Left ventricle myocardium inferior (tissue), 1 donor: ENCODE measurements at places on chromosomes 2 and 18. TPM values are rescaled to one million over a fixed set of nuclear protein-coding genes. Genes with fewer than 3 reads are reported as not detected.

- no peak for DNase-seq
- peaks cover 20% of the 10 kb centered on the region for H3K27me3 ChIP-seq
- H3K4me3 ChIP-seq = no peak overlapping the region
- no peaks in the 10 kb centered on the region for H3K4me1 ChIP-seq
- H3K27ac ChIP-seq = no peak overlapping the region
- H3K36me3 ChIP-seq = no peaks in the 10 kb centered on the region
Measured at GRCh38 chr2:238714038-238714528, 133.8 kb upstream of the TWIST2 start.

PRR30 gene
- total RNA-seq = not detected

LHCGR gene
- total RNA-seq = 0.16 TPM

OR6B2 gene
- not detected for total RNA-seq

ECEL1 gene
- total RNA-seq = not detected

GRCh38 chr2:181308766-181309515, 148.2 kb upstream of the ITGA4 start:
- peaks cover 26% of the 10 kb centered on the region for H3K4me1 ChIP-seq
- no peak overlapping the region for H3K27ac ChIP-seq
- DNase-seq = no peak
- H3K4me3 ChIP-seq = peak overlapping the region; percentile 7
- H3K27me3 ChIP-seq = no peaks in the 10 kb centered on the region

ALMS1 gene
- total RNA-seq = 7.7 TPM

DNA sequence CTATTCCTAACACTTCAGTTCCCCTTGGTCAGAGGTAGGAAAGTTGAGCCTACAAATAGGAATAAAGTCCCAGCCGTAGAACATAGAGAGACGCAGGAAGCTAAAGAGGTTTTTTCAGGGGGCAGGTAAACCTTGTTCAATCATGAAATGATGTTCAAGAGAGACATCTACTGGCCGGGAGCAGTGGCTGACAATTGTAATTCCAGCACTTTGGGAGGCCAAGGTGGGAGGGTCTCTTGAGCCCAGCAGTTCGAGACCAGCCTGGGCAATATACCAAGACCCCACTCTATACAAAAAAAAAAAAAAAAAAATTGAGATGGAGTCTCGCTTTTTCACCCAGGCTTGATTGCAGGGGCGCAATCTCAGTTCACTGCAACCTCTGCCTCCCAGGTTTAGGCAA, 66.7 kb upstream of the DNAJC10 start:
- no peaks in the 10 kb centered on the region for H3K36me3 ChIP-seq
- DNase-seq = no peak
- H3K4me1 ChIP-seq = peaks cover 12% of the 10 kb centered on the region
- H3K4me3 ChIP-seq = no peak overlapping the region

DNA sequence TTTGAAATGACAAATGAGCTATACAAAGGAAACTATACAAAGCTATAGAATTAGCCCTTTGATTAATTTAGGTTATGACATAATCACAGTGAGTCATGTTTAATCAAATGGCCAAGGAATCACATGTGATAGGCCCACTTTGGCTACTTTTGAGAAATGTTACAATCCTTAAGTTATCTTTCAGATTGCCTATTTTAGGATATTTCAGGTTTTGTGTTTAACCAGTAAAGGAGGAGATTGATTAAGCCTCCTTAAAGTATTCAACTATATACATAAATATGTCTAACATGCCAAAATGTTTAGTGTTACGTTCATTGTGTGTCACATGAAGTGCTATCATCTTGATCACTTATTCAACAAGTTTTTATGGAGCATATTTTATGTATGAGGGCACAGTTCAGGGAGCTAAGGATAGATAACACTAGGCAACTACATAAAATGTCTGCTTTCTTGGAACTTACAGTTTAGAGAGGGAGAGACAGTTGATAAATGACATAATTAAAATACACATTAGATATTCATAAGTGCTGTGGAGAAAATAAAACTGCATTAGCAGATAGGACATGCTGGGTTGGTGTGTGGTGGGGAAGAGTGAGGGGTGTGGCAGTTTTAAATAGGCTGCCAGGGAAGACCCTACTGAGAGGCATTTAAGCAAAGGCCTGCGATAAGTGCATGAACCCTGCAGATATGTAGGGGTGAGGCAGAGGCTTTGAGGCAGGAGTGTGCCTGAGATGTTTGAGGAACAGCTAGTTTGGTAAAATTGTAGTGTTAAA, 77.2 kb downstream of the LTBP1 start:
- peaks cover 37% of the 10 kb centered on the region for H3K4me1 ChIP-seq
- H3K27me3 ChIP-seq = no peaks in the 10 kb centered on the region
- no peak overlapping the region for H3K4me3 ChIP-seq
- peak overlapping the region; percentile 75 for H3K27ac ChIP-seq
